ENCODE measurements at places on chromosomes 1 and 21. TPM values are rescaled to one million over a fixed set of nuclear protein-coding genes. Genes with fewer than 3 reads are reported as not detected.

TFAP2E gene
- 4.7 TPM for polyA plus RNA-seq

GPR61 gene
- polyA plus RNA-seq, result 0.07 TPM

ELAPOR1 gene
- polyA plus RNA-seq, result 1.2 TPM

ZNF683 gene
- polyA plus RNA-seq, result 2.1 TPM

FABP3 gene
- 31.9 TPM for polyA plus RNA-seq

LRRC38 gene
- 4.3 TPM for polyA plus RNA-seq

CA6 gene
- polyA plus RNA-seq, result 0.37 TPM

APOBEC4 gene
- polyA plus RNA-seq, result 0.02 TPM

ALG14 gene
- 1.3 TPM for polyA plus RNA-seq

RBM34 gene
- 168 TPM for polyA plus RNA-seq

CNR2 gene
- polyA plus RNA-seq, result 1.8 TPM

IRF6 gene
- polyA plus RNA-seq, result 39.9 TPM

MFAP2 gene
- 5.6 TPM for polyA plus RNA-seq

ANGPTL3 gene
- polyA plus RNA-seq, result 0.02 TPM

ATXN7L2 gene
- 19.6 TPM for polyA plus RNA-seq

CELF3 gene
- 0.18 TPM for polyA plus RNA-seq

GGPS1 gene
- polyA plus RNA-seq, result 44.1 TPM

CASZ1 gene
- 3.9 TPM for polyA plus RNA-seq

NFIA gene
- 10.3 TPM for polyA plus RNA-seq

LCE3B gene
- polyA plus RNA-seq, result not detected

DIO1 gene
- 0.18 TPM for polyA plus RNA-seq

TIE1 gene
- polyA plus RNA-seq, result 8.3 TPM

AMPD1 gene
- polyA plus RNA-seq, result 0.27 TPM

INKA2 gene
- 1.5 TPM for polyA plus RNA-seq

CYP4A11 gene
- 0.05 TPM for polyA plus RNA-seq

MYBPH gene
- 1.7 TPM for polyA plus RNA-seq

KCNK2 gene
- 0.30 TPM for polyA plus RNA-seq

CTSE gene
- polyA plus RNA-seq, result 3.1 TPM

SPRR2F gene
- polyA plus RNA-seq, result 0.94 TPM

ROR1 gene
- polyA plus RNA-seq, result 1.5 TPM

TRIM67 gene
- polyA plus RNA-seq, result 0.05 TPM

ADAMTS5 gene
- 0.75 TPM for polyA plus RNA-seq

CD247 gene
- polyA plus RNA-seq, result 114 TPM

DRAXIN gene
- polyA plus RNA-seq, result 0.14 TPM

TCEA3 gene
- polyA plus RNA-seq, result 5.5 TPM

RNASEL gene
- polyA plus RNA-seq, result 8.4 TPM

KCNK1 gene
- 6.3 TPM for polyA plus RNA-seq

SIM2 gene
- polyA plus RNA-seq, result 0.07 TPM

CCDC185 gene
- polyA plus RNA-seq, result not detected

WNT3A gene
- polyA plus RNA-seq, result 0.02 TPM

TMEM269 gene
- 0.32 TPM for polyA plus RNA-seq

ANXA9 gene
- polyA plus RNA-seq, result 2.1 TPM

ARL8A gene
- polyA plus RNA-seq, result 29.5 TPM

DFFB gene
- 6.7 TPM for polyA plus RNA-seq

ADCY10 gene
- polyA plus RNA-seq, result 0.30 TPM

PGLYRP3 gene
- polyA plus RNA-seq, result 0.94 TPM

PLA2G2F gene
- 7.2 TPM for polyA plus RNA-seq

SPRR3 gene
- polyA plus RNA-seq, result 9.7 TPM

IGFN1 gene
- polyA plus RNA-seq, result 0.39 TPM
